ENCODE measurements at places on chromosomes 1 and 21.

- no peak for DNase-seq
These were observed 26.3 kb upstream of the FAM3B start for GRCh38 chr21:41290106-41290799.

- no peak for DNase-seq
These were observed 935 bp upstream of the COG2 start for GRCh38 chr1:230641346-230641745.

DNA sequence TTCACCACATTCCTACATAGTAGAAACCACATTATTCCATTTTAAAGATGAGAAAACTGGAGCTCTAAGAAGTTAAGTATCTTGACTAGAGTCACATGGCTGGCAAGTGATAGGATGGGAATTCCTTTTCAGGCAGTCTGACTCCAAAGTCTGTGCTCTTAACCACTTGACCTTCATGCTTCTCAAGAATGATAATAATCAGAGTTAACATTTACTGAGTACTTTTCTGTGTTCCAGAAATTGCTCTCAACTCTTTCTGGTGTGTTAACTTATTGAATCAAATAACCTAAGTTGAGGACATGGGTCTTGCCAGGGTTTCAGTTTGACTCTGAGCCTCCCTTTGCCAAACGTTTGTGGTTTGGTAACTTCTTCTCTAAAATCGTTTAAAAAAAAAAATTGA, 169.4 kb downstream of the RASAL2 start:
- DNase-seq: no peak

GRCh38 chr1:162141281-162142054, 72.0 kb downstream of the NOS1AP start:
- DNase-seq: no peak

GRCh38 chr1:17239420-17239819, 9.5 kb upstream of the PADI3 start:
- no peak for DNase-seq

- DNase-seq: no peak
These were observed 67.4 kb upstream of the PLA2G4A start for GRCh38 chr1:186761358-186761757.

GRCh38 chr1:89934461-89934860, 60.4 kb upstream of the ZNF326 start:
- DNase-seq: no peak

GRCh38 chr21:38959692-38960061, 153.9 kb downstream of the ETS2 start:
- no peak for DNase-seq

DNA sequence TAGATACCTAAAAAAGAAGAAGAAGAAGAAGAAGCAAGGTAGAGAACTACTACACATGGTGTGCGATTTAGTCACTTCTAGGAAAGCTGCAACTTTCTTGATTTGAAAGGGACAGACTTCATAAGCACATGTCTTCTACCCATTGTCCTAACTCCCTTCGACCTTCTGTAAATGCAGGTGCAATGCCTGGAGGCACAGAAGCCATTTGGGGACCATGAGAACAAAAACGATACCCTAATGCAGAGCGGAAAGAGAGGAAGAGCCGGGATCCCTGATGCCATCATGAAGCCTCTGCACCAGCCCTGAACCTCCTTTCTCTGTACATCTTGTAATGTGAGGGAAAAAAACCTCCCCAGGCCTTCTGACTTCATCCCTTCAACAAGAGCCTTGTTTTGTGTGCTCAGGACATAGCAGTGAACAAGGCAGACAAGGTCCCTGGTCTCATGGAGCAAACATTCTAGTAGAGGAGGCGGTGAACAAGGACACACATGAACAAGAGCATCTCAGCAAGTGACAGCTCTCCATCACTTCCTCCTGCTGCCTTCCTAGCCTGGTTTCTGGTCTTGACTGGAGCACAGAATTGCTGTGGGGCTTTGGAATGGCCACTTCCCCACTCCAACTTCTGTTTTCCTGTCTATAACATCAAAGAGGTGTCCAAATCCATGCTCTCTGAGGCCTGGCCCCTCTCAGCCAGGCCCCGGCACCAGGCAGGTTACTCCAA, 5.5 kb upstream of the LAPTM5 start:
- no peak for DNase-seq

DNA sequence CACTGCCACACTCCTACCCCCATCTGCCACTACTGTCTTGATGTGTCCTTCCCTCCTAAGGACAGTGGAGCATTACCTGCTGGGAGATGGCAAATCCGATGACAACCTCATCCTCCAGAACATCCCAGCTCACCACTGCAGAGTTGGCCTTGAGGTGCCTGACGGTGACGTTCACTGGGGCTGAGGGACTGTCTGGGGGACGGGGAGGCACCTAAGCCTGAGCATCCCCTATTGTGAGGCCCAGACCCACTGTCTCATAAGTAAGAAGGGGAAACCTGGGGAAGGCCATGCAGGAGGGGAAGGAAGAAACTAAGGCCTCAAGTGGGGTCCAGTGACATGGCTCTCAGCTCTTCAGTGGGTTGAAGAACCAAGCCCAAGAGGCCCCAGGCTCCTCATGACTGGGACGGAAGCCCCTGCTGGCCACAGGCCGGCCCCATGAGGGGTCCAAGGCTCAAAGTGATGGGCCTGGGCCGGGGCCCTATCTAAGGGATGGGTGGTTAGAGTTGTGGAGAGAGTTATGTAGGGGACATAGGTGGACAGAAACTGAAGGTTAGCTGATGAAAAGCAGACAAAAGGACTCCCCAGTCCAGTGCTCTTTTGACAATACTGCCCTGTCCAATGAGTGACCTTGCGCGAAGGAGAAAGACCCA, 1.8 kb downstream of the FNDC5 start:
- no peak for DNase-seq

GRCh38 chr1:110631836-110632620, 25.9 kb upstream of the KCNA2 start:
- DNase-seq: no peak

DNA sequence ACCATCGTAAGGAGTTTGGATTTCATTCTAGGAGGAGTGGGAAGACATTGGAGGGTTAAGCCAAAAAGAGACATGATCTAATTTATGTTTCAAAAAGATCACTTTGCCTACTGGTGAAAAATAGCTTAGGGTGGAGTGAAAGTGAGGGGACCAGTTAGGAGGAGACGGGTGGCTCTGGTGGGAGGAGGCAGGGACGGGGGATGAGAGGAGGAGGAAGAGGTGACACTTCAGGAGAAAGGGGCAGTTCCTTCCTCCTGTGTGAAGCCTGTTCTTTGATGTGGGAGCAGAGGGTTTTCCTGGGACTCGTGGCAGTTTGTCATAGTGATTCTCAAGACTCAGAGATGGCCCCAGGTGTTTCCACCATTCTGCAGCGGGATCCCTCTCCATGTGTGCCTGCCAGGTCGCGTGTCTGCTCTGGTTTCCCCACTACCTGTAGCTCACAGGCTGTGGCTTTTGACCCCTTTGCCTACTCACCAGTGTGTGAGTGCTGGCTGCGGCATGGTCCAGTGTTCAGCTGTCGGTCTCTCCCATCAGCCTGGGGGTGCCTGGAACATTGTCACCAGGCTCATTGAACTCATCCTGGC, 102.4 kb downstream of the CNIH3 start:
- no peak for DNase-seq

GRCh38 chr21:45319461-45320211, 31.9 kb upstream of the POFUT2 start:
- no peak for DNase-seq

DNA sequence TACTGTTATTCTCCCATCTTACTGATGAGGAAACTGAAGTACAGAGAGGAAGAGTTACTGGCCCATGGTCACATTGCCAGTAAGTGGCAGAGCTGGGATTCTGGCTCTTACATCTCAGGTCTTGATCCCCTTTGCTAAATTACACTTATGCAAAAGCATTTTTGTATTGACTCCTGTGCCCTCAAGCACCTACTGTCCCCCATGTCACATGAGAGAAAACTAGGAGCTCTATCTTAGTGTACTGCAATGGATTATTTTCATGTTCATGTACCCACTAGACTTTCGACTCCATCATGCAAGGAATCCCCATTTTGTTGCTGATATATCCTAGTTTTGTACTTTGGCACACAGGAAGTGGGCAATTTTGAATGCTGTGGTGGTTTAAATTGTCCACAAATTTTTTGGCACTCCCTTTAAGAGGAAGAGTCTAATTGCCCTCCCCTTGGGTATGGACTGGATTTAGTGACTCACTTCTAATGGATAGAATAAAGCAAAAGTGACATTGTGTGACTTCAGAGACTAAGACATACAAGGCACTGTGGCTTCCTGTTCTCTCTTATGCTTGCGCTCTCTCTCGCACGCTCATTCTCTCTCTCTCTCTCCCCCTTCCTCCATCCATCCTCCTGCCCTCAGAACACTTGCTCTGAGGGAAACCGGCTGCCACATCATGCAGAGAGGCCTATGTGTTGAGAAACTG, 43.5 kb upstream of the JAK1 start:
- DNase-seq: no peak

DNA sequence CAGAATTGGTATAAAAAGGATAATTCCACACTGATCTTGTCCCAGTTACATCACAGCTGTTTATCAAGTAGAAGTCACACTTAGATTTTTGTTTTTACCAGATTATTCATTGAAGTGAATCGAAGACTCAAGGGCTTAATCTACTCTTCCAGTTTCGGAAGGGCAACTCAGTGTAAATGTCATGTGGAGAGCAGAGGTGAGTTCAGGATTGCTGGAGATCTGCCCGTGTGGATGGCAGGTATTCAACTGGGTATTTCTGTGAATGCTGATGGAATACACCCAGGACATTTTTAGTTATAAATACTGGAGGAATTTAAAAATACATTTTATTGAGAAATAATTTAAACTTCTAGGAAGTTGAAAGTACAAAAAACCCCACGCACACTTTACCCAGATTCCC, 19.4 kb downstream of the CC2D1B start:
- no peak for DNase-seq

- DNase-seq: no peak
These were observed 8.9 kb downstream of the SLC6A17 start for GRCh38 chr1:110159168-110159567.

DNA sequence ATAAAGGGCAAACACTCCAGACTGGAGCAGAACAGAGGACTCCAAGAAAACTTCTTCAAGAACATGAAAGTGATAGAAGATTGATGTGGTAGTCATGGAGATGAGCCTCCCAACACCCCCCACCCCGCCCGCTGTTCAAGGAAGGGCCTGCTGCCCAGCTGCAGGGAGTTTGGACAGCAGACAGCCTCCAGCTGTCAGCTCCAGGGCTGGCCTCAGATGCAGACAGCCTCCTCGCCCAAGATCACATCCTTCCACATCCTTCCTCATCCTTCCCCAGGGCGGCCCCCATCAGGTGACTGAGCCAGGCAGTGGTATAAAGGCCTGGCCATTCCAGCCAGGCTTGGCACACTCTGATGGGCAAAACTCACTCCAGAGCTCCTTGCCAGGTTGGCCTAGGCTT, 24.6 kb downstream of the HMGN2 start:
- no peak for DNase-seq

GRCh38 chr1:200483491-200484143, 73.8 kb upstream of the ZNF281 start:
- DNase-seq: no peak

GRCh38 chr1:70627910-70628309, 216.8 kb downstream of the CTH start:
- no peak for DNase-seq

- DNase-seq: no peak
These were observed 256.0 kb upstream of the TMEM51 start for GRCh38 chr1:14897547-14897946.

GRCh38 chr1:109225711-109226445, 12.2 kb downstream of the SARS1 start:
- DNase-seq: no peak

DNA sequence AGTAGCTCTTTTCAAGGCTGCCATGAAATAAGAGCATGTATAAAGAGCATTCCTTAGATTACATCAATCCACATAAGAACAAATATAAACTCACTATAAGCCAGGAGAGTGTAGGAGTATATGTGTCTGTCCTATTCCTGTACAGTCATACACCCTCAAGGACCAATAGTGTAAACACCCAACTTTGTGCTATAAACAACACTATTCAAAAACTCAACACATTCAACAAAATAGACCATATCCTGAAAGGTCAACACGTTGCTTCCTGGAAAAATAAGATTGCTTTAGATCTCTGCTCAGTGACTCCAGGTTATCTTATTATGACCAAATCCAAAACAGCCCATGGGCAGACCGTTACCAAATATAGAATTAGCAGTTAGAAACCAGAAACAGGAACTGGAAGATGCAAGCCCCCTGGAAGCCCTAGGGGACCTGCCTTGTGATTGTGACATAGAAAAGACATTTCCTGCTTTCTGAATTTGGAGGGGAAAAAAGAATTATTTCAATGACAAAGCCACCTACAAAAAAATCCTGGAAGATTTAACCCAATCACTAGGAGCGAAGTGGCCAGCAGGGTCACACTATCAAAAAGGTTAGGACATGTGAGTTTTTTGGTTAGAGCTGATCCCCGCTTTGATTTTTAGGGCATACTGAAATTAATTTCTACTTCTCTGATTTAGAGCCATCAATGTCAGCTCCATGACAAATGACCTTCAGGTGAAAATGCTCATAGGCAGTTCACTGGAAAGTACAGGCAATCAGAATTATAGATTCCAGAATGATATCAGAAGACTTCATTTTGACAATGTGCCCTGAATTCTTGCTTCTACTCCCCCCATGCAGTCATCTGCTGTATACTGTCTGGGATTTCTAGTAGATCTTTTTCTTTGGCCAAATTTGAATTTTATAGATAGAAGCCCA, 59.9 kb downstream of the LRRC8C start:
- DNase-seq: no peak

GRCh38 chr1:182615468-182616129, 11.4 kb upstream of the RGS16 start:
- DNase-seq: peak; percentile 36

- DNase-seq: peak; percentile 77
These were observed 28.3 kb downstream of the EIF2D start for GRCh38 chr1:206583707-206584648.

- no peak for DNase-seq
These were observed 74.2 kb downstream of the SIM2 start for GRCh38 chr21:36773117-36773516.

DNA sequence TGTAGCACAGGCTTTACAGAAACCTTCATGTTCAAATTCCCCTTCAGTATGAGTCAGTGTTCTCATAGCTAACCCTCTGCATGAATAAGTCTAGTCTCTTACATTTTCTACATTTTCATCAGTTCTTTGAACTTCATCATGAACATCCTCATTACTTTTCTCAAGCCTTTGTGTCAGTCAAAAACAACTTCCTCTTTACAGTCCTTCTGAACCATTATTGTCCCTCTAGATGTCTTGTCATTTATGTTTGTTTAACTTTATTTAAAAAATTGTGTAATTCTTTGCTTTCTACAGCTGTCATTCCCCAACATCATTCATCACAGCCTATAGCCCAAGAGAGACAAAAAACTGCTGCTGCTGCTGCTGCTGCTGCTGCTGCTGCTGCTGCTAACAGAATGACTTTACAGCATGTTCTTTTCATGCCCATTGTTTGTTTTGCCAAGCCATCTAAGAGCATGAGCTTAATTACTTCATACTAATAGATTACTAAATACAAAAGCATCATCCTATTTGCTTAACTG, 133.1 kb downstream of the LRRC40 start:
- DNase-seq: no peak
